ENCODE measurements at places on chromosomes 3 and 15.

DNA sequence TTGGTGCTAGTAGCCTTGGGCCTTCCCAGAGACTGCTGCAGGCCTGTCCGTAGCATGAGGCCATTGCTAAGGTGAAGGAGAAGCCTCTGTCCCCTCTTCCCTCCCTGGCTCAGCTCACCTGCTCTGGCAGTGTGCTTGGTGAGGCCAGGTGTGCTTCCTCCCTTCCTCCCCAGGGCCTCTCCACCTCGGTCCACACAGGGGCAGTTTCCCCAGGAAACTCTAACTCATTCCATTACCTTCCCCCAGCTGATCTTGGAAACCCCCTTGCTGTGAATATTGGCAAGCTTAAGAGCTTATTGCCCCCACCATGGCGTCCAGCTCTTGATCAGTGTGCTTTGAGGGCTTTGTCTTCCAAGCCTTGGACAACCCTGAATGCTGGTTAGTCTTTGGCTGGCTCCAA lies 52.7 kb downstream of the ZNF445 start:
- H3K36me3 ChIP-seq, result no peaks in the 10 kb centered on the region
- H3K27ac ChIP-seq, result no peak overlapping the region
- no peak for DNase-seq
- no peaks in the 10 kb centered on the region for H3K27me3 ChIP-seq

- H3K36me3 ChIP-seq, result no peaks in the 10 kb centered on the region
- no peak for DNase-seq
- no peaks in the 10 kb centered on the region for H3K27me3 ChIP-seq
- no peak overlapping the region for H3K4me3 ChIP-seq
- no peaks in the 10 kb centered on the region for H3K4me1 ChIP-seq
Observed at GRCh38 chr3:174101244-174101643, 703.7 kb downstream of the NLGN1 start.

DNA sequence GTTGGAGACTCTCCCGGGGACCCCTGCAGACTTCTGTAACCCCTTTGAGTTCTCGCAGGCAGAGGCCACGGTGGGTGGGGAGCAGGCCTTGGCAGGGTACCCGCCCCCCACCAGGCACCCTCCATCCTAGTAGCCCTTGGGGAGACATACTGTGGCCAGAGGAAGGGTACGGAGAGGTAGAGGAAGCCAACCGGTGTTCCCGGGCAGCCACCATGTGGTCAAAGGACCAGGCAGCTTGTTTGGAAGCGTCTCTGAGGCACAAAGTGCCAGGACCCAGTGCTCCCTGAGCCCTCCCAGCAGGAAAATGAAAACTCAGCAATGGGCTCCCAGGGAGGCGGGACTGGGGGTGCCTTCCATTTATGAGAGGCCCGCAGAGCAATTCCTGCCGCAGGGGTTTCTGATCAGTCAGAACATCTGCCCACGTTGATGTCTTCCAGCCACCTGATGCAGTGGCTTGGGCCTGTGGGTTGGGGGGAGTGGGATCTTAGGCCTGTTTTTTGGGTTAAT lies 53.0 kb upstream of the CGNL1 start:
- DNase-seq, result no peak
- no peaks in the 10 kb centered on the region for H3K36me3 ChIP-seq
- no peaks in the 10 kb centered on the region for H3K4me1 ChIP-seq

- H3K4me3 ChIP-seq, result no peak overlapping the region
- no peak for DNase-seq
- H3K4me1 ChIP-seq, result no peaks in the 10 kb centered on the region
- H3K27me3 ChIP-seq, result no peaks in the 10 kb centered on the region
- H3K27ac ChIP-seq, result no peak overlapping the region
- H3K36me3 ChIP-seq, result no peaks in the 10 kb centered on the region
Observed at GRCh38 chr3:177710506-177710905, 513.2 kb upstream of the TBL1XR1 start.
